ENCODE measurements at places on chromosomes 5 and 9.
A peak's percentile ranks its signal among the peaks of the same experiment; 100 is the strongest.

GRCh38 chr5:59158165-59158564, 575.3 kb downstream of the RAB3C start:
- DNase-seq = no peak

DNA sequence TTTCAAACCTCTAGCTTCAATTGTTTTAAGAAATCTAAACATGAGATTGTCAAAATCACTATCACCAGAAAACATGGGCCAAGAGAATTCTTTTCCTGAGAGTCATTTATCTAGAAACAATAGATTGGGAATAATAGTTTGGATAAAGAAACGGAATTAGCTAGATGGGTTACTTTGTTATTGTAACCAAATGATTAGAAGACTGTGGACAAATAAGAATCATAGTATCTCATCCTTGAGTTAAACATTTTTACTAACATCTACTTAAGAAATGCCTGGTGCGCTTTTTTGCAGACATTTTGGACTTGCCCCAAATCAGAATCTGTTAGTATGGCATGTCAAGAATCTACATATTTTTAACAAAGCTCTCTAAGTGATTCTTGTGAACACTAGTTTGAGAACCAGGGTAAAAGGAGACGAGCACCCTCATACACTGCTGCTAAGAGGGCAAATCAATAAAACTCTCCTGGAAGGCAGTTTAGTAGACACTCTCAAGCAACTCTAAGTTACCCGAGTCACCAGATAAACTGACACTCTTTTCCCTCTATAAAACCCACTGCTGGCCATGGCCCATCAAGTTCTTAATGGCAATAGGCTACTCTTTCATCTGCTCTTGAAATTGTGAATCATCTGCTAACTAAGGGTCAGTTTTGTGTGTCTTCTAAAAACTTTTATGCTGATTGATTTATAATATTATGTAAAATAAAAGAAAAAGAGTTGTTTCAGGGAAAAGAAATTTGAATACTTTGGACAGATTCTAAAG, 39.1 kb downstream of the TPD52L3 start:
- DNase-seq = no peak

GRCh38 chr5:136174021-136174659, 18.8 kb downstream of the SMIM32 start:
- DNase-seq = no peak

- DNase-seq = no peak
These were observed 20.3 kb upstream of the RIC1 start for GRCh38 chr9:5608298-5609225.

- no peak for DNase-seq
These were observed 108.9 kb downstream of the PSD2 start for GRCh38 chr5:139904566-139904815.

DNA sequence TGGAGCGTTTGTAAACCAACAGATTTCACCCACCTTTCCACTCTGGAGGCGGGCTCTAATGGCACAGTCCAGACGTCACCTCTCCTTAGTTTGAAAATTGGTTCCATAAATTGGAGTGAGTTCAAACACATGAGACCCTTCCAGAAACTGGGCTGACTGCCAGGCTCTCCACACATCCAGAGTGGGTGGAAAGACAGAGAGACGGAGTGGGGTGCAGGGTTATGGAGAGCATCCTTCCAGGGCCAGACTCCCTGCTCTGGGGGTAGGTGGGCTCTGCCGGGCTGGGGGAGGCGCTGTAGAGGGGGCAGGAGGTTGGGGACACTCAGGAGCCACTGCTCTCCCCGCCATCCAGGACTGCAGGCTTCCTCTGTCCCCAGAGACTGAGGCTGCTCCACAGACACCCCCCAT, 104.7 kb upstream of the PHYKPL start:
- no peak for DNase-seq

GRCh38 chr9:8229226-8229625, 429.6 kb upstream of the DMAC1 start:
- no peak for DNase-seq

- DNase-seq = no peak
These were observed 46.8 kb downstream of the ITGA2 start for GRCh38 chr5:53035868-53036381.

- DNase-seq = peak; percentile 65
These were observed 2.3 kb upstream of the TNIP1 start for GRCh38 chr5:151083081-151083676.

- DNase-seq = no peak
These were observed 59.0 kb downstream of the TLE4 start for GRCh38 chr9:79630521-79631403.

DNA sequence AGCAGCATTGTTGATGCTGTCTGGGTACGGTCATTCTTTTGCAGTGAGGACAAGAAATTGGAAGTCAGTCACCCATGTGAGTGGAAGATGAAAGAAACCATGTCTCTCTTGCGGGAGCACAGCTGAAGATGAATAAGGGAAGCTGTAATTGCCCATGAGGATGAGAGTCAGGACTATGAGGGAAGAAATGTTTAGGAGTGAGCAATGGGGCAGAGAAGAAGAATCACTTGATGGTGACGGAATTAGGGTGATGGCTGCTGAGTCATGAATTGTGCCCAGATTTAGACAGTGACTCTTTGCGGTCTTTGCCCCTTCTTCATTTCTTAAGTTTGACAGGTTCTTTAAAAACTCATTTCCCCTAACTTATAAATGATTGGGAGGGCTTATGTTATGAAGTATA, 183.3 kb downstream of the MAST4 start:
- no peak for DNase-seq

GRCh38 chr5:168086104-168086610, 205.3 kb upstream of the WWC1 start:
- DNase-seq = no peak

DNA sequence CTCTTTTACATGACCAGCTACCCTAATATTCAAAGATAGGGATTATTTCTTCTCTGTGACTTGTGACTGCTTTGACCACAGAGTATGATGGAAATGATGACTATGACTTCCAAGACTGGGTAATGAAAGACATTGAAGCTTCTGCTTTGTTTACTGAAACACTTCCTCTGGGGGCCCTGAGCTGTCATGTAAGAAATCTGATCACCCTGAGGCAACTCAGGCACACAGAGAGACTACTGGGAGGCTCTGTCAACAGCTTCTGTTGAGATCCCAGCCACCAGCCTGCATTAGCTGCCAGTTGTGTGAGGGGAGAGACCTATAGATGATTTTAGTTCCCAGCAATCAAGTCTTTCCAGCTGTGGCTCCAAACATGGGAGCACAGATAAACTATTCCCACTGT, 76.5 kb downstream of the KCTD16 start:
- no peak for DNase-seq

GRCh38 chr5:133853646-133854365, 114.6 kb downstream of the C5orf15 start:
- DNase-seq = no peak

- no peak for DNase-seq
These were observed 65.5 kb upstream of the OSMR start for GRCh38 chr5:38780316-38780715.

Measured in activated naive CD4-positive, alpha-beta T cell treated with anti-CD3 and anti-CD28 coated beads, Interleukin-2, amount 50 U/mL, for 16 hours (primary cell).